NCI-H1092 treated with DMSO at 0.1 percent for 48 hours (cell line): ENCODE measurements at places on chromosomes 16 and 17.
A peak's percentile ranks its signal among the peaks of the same experiment; 100 is the strongest.

GRCh38 chr16:67782567-67783352, 23.6 kb downstream of the RANBP10 start:
- peak; percentile 62 for DNase-seq

DNA sequence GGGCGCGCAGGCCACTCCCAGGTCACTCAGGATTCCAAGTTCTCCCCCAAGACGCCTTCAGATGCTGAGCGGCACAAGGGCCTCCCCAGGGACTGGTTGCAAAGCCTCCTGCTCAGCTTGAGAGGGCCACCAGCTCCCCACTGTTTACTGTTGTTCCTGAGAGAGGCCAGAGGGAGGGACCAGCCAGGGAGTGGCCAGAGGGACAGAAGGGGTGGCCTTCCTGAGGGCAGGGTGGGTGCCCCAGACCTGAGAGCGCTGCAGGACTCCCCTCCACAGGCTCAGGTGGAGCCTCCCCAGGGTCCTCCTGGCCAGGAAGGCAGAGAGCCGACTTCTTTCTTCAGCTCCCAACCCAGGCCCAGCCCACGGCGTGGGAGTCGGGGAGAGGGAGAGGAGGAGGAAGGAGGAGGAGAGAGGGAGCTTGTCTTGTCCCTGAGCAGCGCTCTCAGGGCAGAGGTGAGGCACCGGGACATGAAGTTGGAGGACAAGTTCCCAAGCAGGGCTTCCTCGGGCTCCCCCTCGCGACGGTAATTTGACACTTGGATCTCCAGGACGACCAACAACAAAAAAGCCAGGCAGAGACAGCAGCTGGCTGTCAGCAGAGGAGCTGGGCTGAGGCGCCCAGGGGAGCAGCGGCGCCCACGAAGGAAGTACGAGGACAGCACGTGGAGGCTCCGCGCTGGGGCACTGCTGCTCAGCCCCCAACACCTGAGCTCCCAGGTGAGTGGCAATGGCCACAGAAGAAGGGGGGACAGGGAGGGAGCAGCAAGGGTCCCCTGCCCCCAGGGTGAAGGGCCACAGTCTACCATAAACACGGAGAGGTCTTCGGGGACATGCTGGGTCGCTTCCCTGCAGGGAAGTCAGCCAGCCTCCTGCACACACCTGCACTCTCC, 497 bp downstream of the SMIM5 start:
- peak; percentile 81 for DNase-seq

- DNase-seq = no peak
Measured at GRCh38 chr16:90018297-90018651, 982 bp downstream of the DBNDD1 start.

- DNase-seq = no peak
Measured at GRCh38 chr17:71107136-71107535, 937.8 kb downstream of the KCNJ2 start.

DNA sequence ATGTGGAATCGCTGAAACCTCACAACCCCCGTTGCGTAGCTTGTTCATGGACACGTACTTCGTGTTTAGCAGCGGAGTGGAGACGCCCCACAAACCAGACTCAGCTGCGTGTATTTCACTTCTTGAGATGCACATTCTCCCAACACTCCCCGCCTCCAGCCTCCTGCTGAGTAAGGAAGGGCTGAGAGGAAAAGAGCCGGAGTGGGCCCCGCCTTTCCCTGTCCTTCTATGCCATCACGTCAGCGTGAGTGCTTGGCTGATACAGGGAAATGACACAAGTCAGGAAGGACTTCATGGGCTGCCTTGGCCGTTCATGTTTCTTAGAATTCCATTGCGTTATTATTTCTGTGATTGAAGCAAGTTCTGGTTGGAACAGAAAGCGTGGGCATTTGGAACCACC, 68.6 kb upstream of the CBX4 start:
- no peak for DNase-seq

- DNase-seq = no peak
Measured at GRCh38 chr17:4560421-4560820, at the start of gene GGT6. Gene GGT6, minus strand, starts transcription at chr17:4560577. Its CDS starts 56 bp downstream, at chr17:4560521.

DNA sequence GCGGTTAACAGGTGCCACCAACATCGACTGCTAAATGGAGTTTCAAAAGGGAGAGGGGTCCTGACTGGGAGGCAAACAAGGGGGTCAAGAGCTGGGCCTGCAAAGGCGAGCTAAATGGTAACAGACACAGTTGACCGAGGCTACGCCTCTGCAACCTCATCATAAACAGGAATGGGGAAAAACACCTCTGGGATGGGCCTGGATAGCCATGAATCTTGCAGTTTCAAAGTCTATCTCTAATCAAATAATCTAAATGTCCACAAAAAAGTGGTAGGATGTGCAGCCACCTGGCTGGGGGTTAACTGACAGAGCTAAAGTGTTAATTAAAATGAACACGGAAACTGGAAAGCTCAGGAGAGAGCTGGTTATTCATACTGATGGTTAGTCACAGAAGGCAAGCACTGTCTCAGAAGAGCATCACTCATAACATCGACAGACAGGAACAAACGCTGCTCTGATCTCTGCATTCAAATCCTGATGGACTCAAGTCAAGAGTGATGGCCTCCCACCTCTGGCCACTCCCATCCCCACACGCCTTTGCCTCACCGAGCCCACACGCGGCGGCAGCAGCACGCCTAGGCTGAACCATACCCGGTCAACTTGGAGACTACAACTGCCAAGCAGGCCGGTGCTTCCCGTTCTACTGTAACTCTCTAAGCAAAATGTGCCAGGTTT, 56.3 kb downstream of the CREBBP start:
- DNase-seq = no peak

DNA sequence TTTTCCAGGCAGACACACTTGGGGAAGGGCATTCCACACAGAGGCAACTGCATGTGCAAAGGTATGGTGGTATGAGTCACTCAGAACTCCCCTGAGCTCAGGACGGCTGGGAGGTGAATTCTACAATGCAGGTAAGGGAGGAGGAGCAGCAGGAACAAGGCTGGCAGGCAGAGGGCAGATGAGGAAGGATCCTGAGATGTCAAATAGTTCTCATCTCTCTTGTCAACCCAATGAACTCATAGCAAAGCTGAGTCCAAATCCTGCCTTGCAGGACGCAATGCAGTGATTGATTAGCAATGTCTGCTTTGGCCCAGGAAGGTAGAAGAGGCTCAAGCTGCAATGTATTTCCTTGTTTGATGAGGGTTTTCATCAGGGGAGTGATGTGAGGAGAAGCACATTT, 243.5 kb downstream of the XYLT1 start:
- DNase-seq = no peak

- peak; percentile 44 for DNase-seq
Measured at GRCh38 chr16:57736419-57737351, 1.1 kb downstream of the KATNB1 start.

DNA sequence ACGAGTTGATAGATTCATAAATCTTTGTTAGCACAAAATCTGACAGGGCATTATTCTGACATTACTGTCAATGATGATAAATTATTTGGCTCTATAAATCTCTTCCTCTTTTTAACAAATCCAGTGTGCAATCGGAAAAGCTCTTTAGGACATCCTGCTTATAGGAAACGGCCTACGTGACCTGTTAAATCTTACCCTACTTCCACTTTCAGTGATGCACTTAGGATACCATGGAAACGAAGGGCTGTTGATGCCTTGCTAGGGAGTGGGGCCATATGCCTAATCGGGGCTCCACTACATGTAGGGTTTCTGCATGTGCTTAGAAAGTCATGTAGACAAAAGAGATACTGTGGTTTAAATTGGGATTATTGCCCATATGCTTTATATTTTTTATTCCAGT, 27.2 kb downstream of the ZNF594 start:
- no peak for DNase-seq

DNA sequence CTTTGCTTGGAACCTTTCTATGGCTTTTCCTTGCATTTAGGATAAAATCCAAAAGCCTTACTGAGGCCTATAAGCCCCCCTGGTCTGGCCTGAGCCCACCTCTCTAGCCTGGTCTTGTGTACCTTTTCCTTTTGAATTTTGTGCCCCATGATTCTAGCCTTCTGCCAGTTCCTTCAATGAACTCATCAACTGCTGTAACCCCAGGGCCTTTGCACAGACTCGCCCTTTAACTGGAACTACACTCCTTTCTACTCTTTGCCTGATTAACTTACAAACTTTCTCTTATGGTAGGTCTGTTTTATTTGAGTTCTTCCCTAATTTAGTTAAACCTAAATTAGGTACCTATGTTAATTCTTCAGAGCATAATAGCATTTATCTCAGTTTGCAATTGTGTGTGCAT, 24.2 kb downstream of the GJD3 start:
- DNase-seq = no peak

GRCh38 chr16:54050459-54051210, 236.0 kb downstream of the IRX3 start:
- DNase-seq = no peak

DNA sequence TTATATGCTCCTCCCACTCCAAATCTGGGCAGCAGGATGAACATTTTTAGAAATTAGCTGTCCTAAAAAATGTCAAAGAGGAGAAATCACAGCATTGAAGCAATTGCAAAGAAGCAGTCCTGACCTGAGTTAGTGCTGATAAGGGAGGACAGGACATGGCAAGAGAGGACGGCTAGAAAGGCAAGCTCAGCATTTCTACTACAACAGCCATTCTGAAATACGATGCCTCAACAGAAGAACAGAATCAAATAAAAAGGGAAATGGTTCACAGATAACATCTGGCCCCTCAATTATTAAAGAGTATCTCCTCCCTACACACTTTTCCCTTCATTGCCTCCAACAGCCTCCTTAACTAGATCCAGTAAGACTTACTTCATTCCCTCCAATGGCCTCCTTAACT, 18.3 kb downstream of the VPS53 start:
- no peak for DNase-seq

- peak; percentile 30 for DNase-seq
Measured at GRCh38 chr16:5166486-5166885, 68.9 kb upstream of the EEF2KMT start.
